Activated CD4-positive, CD25-positive, alpha-beta regulatory T cell treated with anti-CD3 and anti-CD28 coated beads, Interleukin-2, amount 50 U/mL, for 16 hours (primary cell): ENCODE measurements at places on chromosomes 1 and 21.

DNA sequence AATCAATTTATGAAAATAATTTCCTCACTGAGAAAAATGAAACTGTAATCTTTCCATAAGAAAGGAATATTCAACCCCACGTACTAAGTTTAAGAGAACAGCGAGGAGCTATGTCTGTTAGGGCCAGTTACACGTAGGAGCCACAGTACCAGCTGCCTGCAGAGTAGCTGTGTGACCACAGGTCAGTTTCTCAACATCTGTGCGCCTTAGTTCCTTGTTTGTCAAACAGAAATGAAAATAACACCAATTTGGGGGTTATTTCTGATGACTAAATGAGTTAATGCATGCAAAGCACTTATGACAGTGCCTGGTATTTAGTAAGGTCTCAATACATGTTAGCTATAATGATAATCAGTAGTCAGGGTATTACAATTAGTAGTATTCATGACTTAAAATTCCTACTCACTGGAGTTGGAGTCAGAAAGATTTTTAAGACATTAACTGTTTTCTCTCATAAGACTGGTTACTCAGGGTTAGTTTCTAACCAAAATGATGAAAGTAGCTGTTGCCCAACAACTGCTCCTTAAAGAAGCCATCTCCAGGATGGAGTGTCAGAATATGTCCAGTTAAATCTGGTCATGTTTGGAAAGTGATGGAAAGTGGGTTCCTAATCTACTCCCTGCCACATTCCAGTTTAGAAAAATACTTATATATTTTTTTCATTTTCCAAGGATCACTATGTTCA is 85.8 kb upstream of the ZNF648 start:
- DNase-seq: no peak

- DNase-seq: no peak
These were observed 18.2 kb upstream of the QSOX1 start for GRCh38 chr1:180136331-180136967.

DNA sequence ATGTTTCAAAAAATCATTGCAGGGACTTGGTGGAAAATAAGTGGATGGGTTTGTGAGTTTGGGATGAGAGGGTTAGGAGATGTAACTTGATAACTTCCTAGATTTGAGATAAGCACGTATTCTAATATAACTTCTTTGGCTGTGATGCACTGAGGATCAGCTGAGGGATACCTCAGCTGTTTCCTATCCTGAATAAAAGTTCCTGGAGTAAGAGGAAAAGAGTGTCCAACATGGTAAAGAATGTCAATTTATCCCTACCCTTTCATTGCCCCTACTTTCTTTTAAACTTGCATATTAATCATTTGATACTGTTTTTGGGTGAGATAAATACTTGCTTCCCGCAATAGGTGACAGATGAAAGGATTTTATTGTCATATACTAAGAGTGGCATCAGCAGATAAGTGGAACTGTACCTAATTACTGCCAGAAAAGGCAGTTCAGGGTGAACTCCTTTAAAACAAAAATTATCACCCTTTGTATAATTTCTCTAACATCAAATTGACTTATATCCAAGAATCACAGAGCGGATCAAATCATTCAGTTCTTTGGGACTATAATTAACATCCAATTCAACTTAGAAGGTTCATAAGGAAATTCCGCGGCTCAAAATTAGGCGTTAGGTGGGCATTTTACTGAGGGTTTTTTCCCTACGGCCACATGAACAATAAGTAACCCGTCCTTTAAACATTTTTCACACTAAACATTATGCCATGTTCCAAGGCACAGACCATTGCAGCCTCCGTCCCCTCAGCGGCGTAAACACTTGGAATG is 1.4 kb upstream of the SUCO start:
- DNase-seq: no peak

- DNase-seq: no peak
These were observed 50.3 kb downstream of the CASQ2 start for GRCh38 chr1:115718011-115718754.

GRCh38 chr1:57131701-57132394 is 166.0 kb upstream of the C8B start:
- no peak for DNase-seq

DNA sequence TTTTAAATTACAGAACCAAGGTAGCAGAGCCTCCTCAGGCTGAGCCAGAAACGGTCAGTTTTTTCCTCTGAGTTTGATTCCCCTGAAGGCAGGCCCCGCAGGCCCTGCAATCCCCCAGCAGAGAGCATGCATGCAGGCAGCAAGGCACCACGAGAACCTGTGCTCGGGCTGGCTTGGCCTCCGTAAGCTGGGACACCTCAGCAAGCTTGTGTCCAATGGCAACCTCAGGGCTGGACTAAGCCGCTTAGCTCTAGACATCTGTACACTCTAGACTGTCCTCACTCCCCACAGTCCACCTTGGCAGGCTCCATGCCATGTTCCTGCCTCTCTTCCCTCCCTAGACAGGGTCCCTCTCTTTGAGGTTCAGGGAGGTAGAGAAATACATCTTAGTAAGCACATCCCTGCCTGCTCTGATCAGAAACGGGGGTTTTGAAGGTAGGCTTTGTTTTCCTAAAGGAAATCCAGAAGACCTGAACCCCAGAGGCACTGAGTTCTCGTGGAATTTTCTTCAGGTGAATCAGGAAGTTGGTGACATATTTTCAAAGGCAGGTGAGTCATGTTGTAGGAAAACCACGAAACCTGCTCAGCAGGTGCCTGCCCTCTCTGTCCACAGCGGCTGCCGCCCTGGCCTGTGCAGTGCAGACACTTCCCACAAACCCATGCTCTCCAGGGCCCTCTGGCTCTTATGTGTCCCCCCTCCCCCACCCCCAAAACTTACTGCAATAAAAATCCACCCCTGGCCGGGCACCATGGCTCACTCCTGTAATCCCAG is 7.0 kb downstream of the TMEM63A start:
- DNase-seq: no peak

- peak; percentile 26 for DNase-seq
These were observed 93.4 kb upstream of the CSF3R start for GRCh38 chr1:36576118-36576517.

GRCh38 chr21:25421321-25422028 is 185.8 kb downstream of the MRPL39 start:
- peak; percentile 44 for DNase-seq

GRCh38 chr1:235404190-235404589 is 37.0 kb downstream of the TBCE start:
- no peak for DNase-seq

GRCh38 chr1:93078638-93078985 is 471 bp upstream of the MTF2 start:
- no peak for DNase-seq

- DNase-seq: no peak
These were observed 65.2 kb upstream of the TNR start for GRCh38 chr1:175808573-175808972.

DNA sequence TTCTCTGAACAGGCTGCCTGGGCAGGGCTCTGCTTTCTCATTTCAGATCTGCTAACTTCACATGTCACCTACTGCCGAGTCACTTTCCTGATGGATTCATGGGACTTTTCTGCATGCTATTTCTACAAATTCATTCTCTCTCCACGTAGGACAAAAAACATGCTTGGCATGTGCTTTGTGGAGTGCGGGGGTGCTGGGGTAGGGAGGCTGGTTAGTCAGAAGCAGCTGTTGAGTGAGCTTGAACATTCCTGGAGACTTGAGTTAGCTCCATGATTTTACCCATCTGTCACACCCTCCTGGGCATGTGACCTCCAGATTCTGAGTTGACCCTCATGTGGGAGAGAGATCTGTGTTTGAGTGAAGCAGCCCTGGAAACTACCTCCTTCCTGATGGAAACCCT is 71.4 kb downstream of the UCK2 start:
- DNase-seq: no peak

DNA sequence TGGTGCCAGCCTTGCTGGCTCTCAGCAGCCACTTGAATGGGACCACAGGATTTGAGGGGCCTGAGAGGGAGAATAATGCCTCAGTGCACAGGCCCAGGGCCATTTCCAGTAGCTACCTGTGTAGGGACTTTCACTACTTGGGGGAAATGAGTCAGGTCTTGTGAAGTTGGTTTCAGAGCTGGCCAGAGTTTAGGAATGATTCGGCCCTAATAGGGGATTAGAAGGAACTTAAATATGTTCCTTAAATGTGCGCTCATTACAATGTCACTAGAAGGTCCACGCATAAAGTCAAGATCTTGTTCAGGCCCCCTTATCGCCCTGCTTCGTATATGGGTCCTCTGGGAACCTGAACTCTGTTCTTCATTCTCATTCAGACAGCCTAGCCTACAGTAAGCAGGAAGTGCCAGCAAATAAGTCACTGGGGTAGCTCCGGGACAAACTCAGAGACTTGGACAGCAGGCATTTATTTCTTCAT is 5.6 kb upstream of the AKR1A1 start:
- no peak for DNase-seq

- DNase-seq: no peak
These were observed 2.5 kb downstream of the AGO4 start for GRCh38 chr1:35810096-35810881.

DNA sequence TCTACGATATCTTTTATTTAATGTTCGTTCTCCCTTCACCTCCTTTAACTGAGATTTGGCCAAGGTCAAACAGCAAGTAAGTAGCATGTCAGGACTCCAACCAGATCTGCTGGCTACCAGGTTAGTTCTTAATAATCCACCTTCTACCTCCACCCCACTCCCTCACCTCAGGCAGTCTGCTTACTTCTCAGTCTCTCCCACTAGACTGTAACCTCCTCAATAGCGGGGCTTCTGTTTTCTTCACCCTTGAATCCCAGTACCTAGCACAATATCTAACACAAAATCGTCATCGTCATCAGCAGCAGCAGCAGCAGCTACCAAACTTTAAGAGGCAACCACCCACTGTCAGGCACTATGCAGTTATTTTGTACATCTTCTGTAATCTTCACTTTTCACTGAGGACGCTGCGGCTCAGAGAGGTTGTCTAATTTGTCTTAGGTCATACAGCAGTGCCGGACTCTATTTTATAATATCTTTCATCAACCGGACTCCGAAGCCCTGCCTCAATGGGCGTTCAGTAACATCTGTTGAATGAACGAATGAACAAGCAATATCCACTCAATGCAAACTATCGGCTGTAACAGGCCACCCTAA is 859 bp upstream of the MAGI3 start:
- no peak for DNase-seq

DNA sequence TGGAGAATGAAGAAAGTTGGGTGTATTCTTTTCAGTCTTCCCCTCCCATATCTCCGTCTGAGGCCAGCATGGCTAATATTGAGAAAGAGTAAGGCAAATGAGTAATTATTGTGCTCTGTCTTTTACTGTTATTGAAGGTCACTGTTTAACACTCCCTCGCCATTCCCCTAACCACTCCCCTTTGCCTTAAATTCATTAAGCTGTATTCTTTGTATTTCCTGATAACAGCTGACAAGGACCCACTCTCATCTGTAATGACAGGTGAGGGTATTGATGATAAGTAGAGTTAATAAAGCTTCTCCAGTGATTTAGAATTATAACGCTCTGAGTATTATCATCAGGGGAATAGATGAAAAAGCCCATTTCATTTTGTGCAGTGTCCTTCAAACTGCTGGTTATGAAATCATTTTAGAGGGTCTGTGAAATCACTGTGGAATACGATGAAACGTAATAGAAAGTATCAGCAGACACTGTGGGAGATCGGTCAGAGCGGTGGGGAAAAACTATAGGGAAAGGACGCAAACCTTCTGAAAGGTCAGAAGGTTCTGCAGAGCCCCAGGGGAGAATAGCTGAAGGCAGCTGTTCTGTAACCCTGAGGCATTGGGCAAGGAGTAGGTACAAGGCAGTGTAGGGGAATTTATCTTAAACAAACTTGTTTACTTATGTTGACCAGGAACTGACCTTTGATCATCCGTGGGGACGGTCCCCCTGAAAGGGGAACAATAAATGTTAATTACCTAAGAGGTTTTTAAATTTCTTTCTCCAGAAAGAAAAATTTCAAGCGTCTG is 46.3 kb upstream of the CACYBP start:
- no peak for DNase-seq

GRCh38 chr1:186154651-186155050 is 220.4 kb downstream of the TPR start:
- no peak for DNase-seq

- DNase-seq: no peak
These were observed 49.8 kb downstream of the ARHGEF16 start for GRCh38 chr1:3504151-3504821.

GRCh38 chr1:85938829-85939228 is 217.7 kb downstream of the COL24A1 start:
- no peak for DNase-seq

GRCh38 chr1:150661156-150661555 is 31.7 kb upstream of the ENSA start:
- DNase-seq: no peak

- no peak for DNase-seq
These were observed 70.8 kb downstream of the JAK1 start for GRCh38 chr1:64895500-64895899.

DNA sequence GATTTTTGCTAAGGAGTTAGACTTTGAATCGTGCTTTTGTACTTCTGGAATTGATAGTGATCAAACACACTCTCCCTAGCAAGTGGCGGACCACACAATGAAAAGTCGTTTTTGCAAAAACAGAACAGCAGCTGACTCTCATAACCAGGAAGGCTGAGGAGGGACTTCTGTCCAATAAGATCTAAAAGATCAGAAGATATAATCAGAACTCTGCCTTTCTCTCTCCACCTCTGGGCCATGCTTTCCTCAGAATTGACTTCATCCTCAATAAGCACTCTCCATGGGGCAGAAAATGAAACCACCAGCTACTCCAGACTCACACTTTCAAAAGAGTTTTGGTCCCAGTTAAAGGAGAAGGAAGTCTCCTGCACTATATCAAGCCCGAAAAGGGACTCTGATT is 55.3 kb upstream of the SAMD13 start:
- no peak for DNase-seq

DNA sequence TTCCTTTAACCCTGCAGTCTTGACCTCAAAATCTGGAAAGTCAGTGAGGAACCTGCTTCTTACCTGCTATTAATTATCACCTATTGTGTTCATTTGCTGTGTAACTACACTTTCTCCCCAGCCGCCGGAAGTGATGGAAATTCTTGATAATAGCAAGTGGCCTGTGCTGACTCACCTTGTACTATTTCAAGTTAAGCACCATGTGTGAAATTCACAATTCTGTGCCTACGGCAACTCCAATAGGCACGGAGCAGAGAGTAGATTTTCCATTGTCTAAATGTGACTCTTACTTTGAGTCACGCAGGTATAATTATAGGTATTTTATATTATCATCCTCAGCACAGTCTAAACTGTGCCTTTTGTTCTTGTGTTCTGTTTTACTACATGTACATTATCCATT is 466.8 kb downstream of the KIF26B start:
- no peak for DNase-seq

DNA sequence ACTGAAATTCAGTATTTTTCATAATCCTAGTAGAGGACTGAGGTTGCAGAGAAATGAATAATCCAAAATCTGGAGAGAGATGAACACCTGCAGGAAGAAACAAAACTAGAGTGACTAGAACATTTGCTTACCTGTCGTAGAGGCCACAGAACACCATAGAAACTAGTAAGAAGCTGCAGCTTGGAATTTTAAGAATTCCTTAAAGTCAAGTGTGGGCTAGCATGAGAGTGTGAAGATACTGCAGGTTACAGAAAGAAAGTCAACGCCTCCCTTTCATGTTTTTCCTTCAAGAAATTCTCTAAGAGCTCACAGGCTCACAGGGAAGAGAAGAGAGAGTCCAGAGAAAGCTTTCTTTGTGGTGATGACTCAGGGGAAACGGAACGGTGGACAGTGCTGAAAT is 633.7 kb downstream of the LRRIQ3 start:
- DNase-seq: no peak

- no peak for DNase-seq
These were observed 42.1 kb downstream of the HOOK1 start for GRCh38 chr1:59856725-59857338.

GRCh38 chr1:184036517-184036949 is 995 bp downstream of the COLGALT2 start:
- no peak for DNase-seq
